ENCODE measurements at places on chromosomes 2 and 18.

DNA sequence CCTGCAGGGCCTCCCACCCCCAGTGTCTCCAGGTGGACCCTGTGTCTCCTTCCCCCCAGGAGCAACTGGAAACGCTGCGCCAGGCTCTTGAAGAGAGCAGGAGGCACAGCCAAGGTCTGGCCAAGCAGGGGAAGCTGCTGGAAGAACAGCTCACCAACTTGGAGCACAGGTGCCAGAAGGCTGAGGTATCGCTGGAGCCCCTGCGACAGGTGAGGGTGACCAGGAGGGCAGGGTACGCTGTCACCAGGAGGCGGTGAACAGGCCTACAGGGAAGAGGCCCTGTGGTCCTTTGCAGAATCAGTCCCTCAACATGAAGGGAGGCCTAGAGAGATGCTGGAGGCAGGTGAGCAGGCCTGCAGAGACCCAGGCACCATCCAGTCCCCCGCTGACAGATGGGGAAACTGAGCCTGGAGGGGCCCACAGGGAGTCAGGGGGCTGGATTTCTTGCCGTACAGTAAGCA is 15.6 kb upstream of the SNED1 start:
- peak; percentile 8 for DNase-seq

DNA sequence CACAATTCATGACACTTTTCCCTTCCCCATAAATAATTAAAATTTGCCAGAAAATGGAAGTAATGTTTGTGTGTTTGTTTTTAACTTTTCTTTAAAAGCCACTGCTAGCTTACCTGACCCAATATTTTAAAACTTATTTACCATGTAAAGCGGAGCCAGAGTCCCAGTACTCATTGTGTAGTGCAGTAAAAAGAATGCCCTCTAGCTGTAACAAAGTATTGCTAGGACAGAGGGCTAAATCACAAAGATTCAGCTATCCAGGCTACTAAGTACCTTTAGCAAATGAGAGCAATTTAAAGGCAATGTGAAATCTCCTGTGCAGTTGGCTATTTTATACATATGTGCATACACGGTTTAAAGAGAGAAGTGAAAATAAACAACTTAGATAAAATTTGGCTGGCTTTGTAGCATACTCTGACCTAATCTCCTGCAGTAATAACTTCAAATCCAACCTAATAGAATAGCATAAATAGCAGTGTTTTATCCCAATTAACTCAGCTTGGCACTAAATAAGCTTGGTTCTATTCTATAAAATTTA is 997.4 kb upstream of the PIK3C3 start:
- DNase-seq = no peak

GRCh38 chr2:74873012-74873665 is 39.2 kb downstream of the HK2 start:
- no peak for DNase-seq

DNA sequence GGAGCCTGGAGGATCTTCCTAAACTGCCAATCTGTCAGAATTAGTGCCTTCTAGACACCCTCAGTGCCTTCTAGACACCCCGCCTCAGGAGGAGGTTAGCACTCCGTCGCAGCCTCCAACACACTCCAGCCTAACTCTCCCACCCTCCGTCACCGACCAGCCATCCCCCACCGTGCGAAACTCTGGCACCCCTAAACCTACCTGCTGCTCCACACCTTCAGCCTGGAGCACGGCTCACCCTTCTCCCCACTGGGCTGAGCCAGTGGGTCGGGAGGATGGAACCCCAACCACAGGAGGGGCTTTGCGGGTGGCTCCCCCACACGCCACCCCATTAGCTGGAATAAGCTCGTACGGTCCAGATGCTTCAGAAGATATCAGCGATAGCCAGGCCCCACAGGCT is 468.9 kb upstream of the HS6ST1 start:
- DNase-seq = no peak

- DNase-seq = no peak
Observed at GRCh38 chr18:59267503-59268126, 5.6 kb downstream of the RAX start.

DNA sequence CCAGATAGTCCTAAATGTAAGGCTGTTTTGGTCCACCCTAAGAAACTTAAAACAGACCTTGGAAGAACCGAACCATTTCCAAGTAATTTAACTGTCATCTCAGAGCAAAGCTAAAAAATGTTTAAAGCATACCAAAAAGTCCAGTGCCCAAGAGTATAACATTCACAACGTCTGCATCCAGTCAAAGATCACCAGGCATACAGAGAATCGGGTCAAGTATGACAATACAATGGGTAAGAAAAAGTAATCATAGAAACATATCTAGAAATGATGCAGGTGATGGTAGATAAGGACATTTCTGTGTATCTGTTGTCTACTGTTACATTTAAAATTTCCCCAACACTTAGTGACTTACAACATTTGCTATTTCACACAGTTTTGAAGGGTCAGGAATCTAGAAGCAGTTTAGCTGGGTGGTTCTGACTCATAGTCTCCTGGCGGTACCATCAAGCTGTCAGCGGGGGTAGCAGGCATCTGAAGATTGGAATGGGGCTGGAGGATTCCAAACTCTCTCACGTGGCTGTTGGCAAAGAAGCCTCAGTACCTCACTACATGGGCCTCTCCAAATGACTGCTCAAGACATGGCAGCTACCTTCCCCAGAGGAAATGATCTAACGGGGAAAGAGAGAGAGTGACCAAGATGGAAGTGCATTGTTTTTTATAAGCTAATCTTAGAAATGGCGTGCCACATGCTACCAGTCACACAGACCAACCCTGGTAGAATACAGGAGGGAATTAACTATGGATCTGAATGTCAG is 36.6 kb upstream of the DYNC2LI1 start:
- DNase-seq = no peak

- no peak for DNase-seq
Observed at GRCh38 chr18:25422230-25422629, 70.3 kb upstream of the ZNF521 start.

DNA sequence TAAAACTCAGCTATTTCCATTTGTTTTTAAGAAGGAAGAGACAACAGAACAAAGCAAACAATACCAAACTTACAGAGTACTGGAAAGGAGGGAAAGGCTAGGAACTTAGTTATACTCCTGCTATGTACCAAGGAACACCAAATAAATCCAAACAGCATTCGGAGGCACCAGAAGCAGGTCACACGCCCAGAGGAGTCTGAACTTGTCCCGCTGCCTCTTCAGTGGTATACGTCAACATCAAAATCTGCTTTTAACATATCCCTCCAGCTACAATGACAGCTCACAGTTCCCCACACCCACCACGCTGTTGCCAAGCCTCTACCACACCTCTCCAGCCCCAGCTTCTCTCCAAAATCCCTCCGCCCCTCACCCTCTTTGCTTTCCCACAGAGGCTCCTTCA is 17.3 kb downstream of the C2orf76 start:
- DNase-seq = no peak

DNA sequence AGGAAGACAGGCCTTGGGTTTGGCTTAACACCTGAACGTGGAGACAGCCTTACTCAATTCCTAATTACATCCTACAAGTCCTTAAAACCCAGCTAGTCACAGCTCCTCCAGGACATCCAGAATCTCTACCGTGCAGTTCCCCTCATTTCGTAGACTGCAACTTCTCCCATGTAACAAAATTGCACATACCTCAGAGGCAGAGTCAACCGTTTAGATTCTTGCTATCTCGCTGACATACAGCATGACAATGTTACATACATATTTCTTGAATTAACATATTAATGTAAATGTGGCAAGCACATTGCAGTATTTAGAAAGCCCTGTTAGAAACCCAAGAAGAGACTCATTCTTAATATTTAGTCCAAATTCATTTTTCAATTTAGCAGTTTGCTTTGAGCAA is 358.7 kb downstream of the SETBP1 start:
- DNase-seq = no peak

DNA sequence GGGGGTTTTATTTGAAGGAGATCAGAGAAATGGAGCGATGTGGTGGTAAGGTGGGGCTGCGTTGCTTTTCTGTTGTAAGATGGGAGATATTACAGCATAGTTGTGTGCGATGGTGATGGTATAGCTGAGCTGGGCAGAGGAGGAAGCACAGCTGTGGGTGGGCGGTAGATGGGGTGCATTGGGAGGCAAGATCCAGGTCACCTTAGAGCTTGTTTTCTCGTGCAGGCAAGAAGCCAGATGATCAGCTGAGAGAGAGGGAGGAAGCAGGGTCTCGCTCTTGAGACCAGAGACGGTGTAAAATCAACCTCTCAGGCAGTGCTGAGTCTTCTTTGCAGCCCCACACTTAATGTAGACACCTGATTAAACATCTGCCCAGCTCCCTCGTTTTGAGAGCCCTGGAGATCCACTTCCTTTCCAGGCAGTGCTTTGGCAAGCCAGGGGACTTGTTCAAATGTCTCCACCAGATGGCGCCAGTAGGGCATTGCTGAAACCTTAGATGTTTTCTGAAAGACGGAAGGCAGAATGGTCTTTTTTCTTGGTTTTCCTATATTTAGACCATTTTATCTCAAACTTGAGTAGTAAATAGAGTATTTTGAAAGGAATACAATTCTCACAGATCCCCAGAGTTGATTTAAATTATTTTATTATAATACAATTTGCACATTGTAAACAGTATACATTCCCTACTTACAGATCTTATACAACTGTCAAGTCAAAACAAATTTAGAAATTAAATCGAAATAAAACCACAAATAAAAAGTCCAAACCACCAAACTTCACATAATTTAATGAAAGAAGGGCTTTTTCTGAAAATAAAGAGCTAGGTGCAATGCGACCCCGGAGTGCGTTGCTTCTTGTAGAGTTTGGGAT is 21.1 kb upstream of the LYPD6B start:
- peak; percentile 72 for DNase-seq

DNA sequence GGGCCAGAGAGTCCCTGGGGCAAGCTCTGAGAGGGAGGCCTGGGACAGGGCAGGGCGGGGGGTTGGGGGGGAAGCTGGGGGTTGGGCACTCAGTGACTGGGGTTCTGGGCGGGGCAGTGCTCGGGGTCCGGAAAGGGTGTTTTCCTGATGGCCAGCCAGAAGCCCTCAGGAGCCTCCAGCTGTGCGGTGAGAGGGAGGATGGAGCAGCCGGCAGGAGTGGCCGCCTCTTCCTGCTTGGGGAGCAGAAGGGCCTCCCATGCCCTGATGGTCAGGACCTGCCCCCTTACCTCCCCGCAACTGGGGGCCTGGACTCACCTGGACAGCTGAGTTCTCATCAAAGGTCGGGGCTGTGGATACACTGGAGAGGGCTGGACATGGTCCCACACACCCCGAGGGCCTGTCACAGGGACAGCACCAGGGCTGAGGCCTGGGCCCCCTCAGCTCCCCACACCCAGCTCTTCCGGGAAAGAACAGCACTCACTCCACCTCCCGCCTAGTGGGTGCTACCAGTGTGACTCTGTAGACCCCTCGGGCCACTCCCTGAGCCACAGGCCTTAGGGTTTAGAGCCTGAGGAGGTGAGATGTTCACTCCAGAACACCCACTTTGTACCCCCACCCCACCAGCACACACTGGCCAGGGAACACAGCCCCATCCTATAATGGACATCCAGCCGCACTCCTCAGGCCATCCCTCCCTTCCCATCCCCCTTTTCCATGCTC is 6.7 kb downstream of the SFTPB start:
- DNase-seq = no peak

DNA sequence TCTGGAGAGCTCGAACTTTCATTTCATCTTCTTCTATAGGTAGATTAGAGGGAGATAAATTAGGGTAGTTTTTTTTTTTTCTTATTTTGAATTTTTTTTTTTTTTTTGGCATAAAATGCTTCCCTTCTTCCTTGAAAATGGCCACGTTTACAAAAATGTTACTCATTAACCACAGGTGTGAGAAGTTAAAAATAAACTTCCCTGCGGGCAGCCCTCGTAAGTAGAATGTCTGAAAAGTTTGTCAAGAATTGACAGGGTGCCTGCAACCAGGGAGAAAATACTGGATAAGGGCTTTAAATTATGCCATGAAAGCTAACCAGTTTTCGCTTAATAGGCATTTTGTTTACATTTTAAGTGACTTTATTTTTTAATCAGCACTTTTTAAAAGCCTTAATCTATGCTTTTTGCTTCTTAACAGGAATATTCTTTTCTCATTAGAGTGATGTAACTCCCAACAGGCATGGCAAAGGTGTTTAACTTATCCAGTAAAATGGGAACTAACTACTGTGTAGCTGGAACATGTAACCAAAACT is 4.2 kb upstream of the FN1 start:
- DNase-seq = no peak

DNA sequence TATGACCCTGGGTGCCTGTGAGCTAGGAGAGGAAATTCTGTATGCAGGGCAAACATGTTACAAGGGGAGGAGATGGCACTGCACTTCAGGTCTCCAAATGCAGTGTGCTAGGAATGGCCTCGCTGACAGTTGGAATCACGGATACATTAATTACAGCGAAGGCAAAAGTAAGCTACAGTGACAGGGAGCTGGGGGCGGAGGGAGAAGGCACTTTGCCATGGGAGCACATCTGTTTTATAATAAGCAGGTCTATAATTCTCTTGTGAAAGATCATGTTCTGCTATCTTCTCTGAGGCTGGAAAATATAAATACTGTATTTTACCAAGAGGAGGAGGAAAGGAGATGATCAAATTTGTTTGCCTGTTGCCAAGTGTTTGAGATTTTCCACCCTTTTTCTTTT is 56.3 kb upstream of the FZD5 start:
- DNase-seq = no peak

- DNase-seq = no peak
Observed at GRCh38 chr2:119630121-119630520, 48.9 kb upstream of the TMEM177 start.

DNA sequence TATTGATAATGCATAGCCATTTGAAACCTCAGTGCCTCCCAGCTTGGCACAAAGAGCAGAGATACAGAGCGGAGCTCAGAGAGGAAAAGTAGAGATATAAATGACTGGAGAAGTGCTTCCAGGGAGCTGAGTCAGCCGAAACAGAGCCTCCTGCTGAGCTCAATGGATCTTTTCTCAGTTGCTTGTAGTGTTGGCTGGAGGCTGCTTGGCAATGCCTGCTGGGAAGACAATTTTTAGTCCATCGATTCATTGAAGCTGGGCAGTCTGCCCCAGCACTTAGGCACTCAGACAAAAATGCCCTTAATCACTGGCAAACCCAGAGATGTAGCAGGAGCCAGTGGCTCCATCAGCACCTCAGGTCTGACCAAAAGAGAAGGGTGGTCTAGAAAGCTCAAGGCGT is 81.3 kb upstream of the SETBP1 start:
- DNase-seq = no peak
